Ovary (tissue), 10 donors: ENCODE measurements at places on chromosomes 6 and 20.

DNA sequence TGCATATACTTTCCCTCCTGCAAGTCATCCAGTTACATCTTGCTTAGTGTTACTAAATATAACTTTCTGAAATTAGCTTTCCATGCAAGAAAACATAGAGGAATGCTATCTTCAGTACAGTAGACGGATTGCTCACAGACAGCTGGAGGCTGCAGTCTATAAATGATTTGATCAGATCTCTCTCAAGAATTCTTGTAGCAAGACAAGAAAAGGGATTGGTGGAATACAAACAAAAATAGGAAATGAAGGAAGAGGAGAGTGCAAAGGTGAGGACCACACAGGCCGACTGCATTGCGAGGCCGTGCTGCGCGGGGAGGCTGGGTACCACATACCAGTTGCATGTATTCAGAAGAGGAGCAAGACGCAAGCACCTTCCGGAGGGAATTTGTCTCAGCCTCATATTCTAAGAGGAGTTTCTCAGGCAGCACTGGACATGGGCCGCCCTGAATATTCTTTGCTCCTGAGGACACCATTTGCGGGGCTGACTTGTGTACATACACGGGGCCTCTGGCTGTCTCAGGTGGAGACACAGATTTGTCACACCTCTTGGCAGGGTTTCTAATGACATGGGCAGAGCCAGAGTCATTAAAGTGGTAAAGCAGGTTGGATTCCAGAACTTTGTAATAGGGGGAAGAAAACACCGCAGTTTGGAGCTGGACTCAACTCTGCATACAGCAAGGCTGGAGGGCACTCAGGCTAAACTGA, 22.7 kb upstream of the KIF25 start:
- H3K27ac ChIP-seq = no peak overlapping the region
- no peak for DNase-seq
- no peaks in the 10 kb centered on the region for H3K27me3 ChIP-seq
- no peak overlapping the region for H3K4me3 ChIP-seq
- peaks cover 2% of the 10 kb centered on the region for H3K4me1 ChIP-seq

DNA sequence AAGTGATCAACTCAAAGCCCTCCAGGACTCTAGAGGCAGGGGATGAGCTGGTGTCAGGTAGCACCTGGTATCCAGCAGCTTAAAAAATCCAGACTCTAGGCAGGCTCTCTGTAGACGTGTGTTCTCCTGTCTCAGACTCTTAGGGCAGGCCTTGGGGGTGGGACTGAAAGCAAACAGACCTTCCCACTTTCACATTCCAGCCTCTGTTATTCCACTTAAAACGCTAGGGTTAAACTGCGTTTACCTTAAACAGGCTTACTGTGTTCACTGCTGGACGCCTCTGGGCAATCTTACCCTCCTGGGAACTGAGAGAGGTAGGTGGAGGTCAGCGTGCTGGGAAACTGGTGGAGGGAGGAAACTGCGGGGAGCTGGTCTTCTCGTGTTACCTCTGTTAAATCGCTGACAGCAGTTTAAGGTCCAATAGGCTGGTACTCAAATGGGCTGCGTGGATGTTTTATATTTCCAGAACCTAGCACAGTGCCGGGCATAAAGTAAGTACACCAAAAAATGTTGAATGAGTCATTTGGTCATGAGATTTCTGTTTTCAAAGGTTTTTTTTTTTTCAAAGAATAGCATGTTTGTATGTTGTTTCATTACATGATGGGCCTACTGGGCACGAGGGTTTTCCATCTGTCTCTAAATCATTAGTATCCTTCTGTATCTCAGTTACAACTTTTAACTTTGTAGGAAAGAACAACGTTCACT, at the start of gene GCNT2:
TSS of gene GCNT2 (plus strand) at position 248 of the 705 bp plus-strand sequence. CDS start 7,561 bp downstream, outside the sequence.
- H3K4me1 ChIP-seq = no peaks in the 10 kb centered on the region

DNA sequence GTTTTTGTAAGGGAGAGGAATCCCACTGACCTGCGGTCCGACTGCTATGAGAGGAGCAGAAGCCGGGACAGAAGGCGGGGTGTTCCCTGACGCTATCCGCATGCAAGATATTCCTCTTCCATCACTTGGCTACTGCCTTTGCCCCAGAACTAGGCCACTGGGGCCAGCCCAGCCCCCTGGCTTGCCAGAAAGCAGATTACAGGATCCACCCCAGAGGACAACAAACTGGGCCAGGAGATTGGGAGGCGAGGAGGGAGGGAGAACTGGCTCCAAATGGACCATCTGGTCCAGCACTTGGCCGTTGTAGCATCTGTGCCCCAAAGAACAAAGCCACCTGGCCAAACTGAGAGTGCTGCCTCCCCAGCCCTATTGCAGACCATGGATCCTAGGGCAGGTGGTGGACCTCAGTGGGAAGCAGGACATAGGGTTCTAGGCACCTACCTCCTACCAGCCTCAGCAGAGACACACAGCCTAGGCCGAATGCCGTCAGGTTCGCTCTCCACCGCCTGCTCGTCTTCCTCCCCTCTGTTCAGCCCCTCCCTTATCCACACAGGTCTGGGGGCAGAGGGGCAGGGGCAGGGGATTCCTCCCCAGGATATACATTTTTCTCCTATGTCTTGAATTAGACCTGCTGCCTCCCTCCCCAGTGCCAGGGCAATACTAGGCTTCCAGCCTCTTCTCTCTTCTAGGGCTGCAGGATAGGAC, 4.0 kb downstream of the MDGA1 start:
- DNase-seq = no peak
- no peak overlapping the region for H3K27ac ChIP-seq
- H3K4me1 ChIP-seq = peaks cover 5% of the 10 kb centered on the region
- no peaks in the 10 kb centered on the region for H3K36me3 ChIP-seq

DNA sequence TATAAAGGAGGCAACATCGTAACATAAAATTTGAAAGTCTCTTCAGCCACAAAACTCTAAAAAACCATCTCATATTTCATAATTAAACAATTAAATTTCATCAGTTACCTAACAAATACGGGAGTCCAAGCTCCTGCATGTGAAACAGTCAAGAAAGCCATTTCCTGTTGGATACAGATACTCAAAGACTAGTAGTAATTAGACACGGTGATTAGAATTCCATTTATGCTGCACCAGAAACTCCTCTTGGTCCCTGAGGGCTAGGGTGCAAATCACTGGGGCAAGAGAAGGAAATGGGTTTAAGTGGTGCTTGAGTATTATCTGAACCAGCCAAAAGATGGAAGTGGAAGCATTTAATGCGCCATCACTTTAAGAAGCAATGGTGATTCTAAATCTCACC, 27.4 kb downstream of the TRAM2 start:
- no peaks in the 10 kb centered on the region for H3K36me3 ChIP-seq
- H3K4me1 ChIP-seq = peaks cover 35% of the 10 kb centered on the region
- no peak overlapping the region for H3K27ac ChIP-seq
- no peak overlapping the region for H3K4me3 ChIP-seq
- no peak for DNase-seq

DNA sequence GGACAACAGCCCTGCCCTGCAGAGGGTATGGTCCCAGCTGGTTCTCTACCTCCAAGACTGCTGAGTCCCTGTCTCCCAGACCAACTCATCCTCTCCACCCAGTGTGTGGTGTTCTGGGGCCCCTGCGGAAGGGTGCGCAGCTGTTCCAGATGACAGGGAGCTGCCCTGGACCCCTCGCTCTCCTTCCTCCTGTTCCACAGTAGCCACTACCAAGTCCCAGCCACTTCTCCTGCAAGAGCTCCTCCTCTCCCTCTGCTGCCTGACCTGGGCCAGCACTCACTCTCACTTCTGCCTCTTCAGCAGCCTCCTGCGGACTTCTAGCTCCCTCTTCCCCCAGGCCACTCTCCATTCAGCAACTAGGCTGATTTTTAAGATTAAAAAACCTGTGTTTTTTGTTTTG, 40.1 kb upstream of the TMEM181 start:
- H3K4me1 ChIP-seq = peaks cover 1% of the 10 kb centered on the region
- no peak overlapping the region for H3K4me3 ChIP-seq
- no peak overlapping the region for H3K27ac ChIP-seq

DNA sequence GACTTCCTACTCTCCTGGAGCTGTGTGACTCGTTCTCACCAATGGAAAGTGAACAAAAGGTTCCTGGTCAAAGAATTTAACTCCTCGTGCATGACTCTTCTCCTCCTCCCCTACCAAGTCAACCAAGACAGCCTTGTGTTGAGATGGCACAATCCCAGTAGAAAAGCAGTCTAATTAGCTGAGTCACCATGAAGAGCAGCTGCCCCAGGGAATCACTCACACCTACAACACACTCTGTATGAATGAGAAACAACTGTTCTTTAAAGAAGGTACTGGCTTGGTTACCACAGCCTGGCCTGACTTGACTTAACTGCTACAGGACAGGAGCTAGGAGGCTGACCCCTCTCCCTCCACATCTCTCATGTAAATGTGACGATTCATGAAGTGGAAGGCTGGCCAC, 2.9 kb upstream of the HLA-DOB start:
- no peaks in the 10 kb centered on the region for H3K27me3 ChIP-seq
- H3K4me3 ChIP-seq = no peak overlapping the region
- no peak overlapping the region for H3K27ac ChIP-seq
- H3K4me1 ChIP-seq = no peaks in the 10 kb centered on the region
- no peak for DNase-seq

DNA sequence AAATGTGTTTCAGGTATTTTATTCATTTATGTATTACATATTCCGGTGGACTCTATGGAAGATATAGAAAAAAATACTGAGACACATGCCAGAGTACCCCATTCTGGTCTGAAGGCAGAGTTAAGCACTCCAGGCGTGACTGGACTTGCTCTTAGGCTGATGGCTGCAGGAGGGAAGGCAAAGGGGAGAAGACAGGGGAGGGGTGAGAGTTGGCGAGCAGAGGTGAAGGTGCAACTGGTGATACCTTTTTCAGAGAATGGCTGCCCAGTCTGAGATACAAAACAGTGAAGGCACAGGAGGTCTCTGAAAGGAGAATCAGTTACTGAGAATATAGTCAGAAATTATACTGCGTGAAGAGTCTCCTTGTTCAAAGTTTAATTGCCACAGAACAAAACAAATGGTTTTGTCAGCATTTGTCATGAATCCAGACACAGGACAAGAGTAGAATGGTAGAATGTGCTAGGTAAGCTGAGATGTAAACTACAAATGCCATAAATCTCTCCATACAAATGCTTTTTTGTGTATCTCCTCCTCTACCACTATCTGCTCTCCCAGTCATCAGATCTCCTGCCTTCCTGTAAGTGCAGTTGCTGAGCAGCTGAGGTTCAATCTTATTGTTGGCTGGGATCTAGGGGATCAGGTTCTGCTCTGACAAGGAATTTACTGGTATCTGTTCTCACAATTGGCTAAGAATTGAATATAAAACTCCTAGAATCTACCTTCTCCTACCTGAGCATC, 104.2 kb upstream of the DST start:
- no peaks in the 10 kb centered on the region for H3K4me1 ChIP-seq
- DNase-seq = no peak
- H3K36me3 ChIP-seq = no peaks in the 10 kb centered on the region
- no peaks in the 10 kb centered on the region for H3K27me3 ChIP-seq

GRCh38 chr6:41874741-41875140, 20.4 kb downstream of the USP49 start:
- no peak for DNase-seq
- no peak overlapping the region for H3K27ac ChIP-seq
- H3K36me3 ChIP-seq = no peaks in the 10 kb centered on the region

- no peaks in the 10 kb centered on the region for H3K4me1 ChIP-seq
- H3K27ac ChIP-seq = no peak overlapping the region
- H3K36me3 ChIP-seq = no peaks in the 10 kb centered on the region
- H3K4me3 ChIP-seq = no peak overlapping the region
- H3K27me3 ChIP-seq = no peaks in the 10 kb centered on the region
- DNase-seq = no peak
Observed at GRCh38 chr6:124879110-124879991, 82.9 kb upstream of the RNF217 start.

DNA sequence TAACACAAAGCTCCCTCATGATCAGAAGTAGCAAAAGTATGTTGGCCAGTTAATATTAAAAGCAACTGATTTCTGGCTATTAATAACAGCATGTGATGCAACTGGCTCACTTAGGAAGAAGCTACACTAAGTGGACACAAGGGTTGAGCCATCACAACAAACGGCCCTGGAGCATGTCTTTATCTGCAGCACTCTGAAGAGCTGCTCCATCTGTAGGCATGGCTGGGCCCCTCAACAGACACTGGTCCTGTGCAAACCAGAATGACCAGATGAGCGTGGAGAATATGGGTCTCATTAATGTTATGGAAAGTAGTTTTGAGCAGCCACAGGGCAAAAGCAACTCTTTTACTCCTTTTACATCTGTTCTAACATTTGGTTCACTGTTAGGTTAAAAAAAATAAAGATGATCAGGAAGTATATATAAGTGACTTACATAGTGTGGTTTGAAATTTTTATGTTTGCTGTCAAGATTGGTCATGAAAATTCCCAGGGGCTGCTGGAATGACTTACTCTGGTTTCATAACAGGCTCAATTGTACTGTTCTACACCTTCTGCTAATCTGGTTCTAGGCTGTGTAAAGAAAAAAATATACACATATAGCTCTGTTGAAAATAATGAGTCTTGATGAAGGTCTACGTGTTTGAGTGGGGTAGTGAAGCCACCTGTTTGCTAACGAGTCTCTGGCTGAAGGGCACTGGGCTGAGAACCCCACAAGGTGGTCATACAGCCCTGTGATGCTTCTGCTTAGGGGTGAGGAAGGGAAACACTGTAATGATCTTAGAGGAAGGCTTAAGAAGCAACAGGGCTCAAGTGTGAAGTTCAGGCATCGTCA, 58.1 kb downstream of the INSM1 start:
- no peaks in the 10 kb centered on the region for H3K36me3 ChIP-seq
- no peak overlapping the region for H3K4me3 ChIP-seq
- DNase-seq = no peak
- no peaks in the 10 kb centered on the region for H3K27me3 ChIP-seq
- H3K27ac ChIP-seq = no peak overlapping the region
